Stimulated activated CD4-positive, alpha-beta T cell treated with anti-CD3 and anti-CD28 coated beads, Interleukin-4, amount 100 ng/mL, for 48 hours (primary cell): ENCODE measurements at places on chromosomes 5 and 9.

DNA sequence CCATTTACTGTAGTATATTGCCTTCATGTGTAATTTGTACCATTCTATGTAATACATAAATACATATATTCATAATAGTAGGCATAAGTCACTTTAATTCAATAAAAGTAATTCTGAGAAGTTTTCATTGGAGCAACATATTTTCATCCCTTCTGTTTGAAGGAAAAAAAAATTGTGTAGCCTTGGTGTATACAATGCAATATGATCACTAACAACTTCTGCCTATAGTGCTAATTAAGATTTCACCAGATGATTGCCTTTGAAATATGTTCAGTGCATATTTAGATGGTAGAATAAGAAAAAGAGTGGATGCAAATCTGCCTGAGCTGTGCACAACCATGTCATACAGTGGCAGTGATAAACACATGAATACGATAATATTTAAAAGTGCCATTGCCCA, 996.8 kb downstream of the EFNA5 start:
- no peak for DNase-seq

DNA sequence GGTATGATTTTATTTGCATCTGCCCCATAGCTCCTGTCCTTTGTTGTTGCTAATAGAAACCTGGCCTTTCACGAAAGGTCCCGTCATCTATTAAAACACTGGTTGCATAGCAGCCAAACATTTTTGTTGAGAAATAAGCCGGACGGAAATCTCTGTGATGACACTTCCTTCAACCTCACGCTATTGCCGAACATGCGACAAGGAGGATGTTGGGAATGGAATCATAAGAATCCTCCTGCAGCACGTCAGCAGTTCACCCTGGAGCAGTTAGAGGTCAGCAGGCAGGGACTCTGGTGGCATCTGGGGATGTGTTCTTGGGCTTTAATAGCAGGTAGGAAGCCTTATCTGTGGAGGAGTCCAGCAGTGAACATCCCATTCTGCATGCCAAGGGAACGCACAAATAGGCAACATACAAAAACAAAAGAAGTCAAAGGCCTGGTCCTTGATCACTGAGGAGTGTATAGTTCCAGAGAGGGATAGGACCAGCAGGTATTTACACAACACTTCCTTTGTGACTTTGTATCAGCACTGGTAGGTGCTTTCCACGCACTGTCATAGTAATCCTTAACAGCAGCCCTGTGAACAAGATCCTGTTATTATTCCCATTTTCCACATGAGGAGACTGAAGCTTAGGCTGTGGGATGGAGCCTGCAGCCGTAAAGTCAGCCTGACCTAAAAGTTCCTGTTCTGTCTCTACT, 33.4 kb downstream of the ARHGAP26 start:
- DNase-seq = no peak

DNA sequence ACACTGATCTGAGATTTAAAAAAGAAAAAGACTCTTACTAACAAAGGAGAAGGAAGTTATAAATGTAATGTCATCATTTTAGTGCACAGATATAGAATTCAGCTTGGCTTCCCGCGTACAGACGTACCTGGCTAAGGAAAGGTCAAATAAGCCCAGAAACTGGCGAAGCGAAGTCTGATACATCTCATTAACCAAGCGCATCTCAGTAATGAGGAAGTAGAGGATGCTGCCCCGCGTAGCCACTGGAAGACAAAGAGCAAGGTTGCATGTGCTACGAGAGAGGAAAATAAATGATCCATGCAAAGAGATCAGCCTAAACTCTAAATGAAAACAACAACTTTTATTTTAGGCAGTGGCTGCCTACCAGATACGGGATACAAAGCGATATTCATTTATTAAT, 208.8 kb downstream of the DNAH5 start:
- no peak for DNase-seq

GRCh38 chr5:891117-891836, 1.3 kb downstream of the BRD9 start:
- DNase-seq = no peak

- no peak for DNase-seq
Measured at GRCh38 chr5:79886925-79887655, 104.0 kb downstream of the MTX3 start.

- no peak for DNase-seq
Measured at GRCh38 chr9:75544815-75545214, 345.7 kb upstream of the PCSK5 start.

- DNase-seq = no peak
Measured at GRCh38 chr5:86862093-86862492, 244.4 kb downstream of the COX7C start.

- no peak for DNase-seq
Measured at GRCh38 chr9:113886466-113886865, 10.4 kb downstream of the ZNF618 start.

GRCh38 chr9:126791406-126792230, 13.2 kb upstream of the ZBTB43 start:
- no peak for DNase-seq

DNA sequence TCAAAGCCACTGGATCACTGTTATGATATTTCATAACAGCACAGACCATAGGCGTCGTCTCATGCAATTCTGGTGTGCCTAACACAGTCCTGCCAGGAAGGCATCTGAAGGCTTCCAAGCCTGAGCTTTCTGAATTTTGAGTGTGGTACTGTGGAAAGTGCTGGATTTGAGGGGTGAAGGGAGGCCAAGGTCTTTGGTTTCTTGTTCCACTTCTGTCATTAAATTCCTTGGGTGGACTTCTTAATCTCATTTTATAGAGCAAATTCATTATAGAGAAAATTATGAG, 441.3 kb upstream of the PIK3R1 start:
- no peak for DNase-seq

- no peak for DNase-seq
Measured at GRCh38 chr5:132296412-132297016, 2.3 kb downstream of the SLC22A4 start.

- DNase-seq = no peak
Measured at GRCh38 chr5:149410721-149411432, 31.8 kb upstream of the IL17B start.

DNA sequence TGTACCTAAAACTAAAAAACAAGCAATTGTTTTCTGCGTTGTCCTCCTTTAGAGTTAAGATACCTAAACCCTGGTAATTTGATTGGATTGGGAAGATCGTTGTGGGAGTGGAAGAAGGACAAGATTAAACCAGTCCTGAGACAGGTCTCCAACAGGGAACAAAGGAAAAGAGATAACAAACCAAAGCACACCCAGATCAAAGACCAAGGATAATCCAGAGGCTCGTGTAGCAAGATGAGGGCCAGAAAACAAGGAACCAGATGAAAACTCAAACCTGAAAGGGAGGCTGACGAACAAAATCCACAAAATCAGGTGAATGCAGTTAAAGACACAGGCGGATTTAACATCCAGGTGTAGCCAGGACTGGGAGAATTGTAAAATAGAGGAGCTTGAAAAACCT, 618.1 kb downstream of the SLCO4C1 start:
- DNase-seq = no peak

- no peak for DNase-seq
Measured at GRCh38 chr5:77791926-77792325, 15.8 kb upstream of the TBCA start.

DNA sequence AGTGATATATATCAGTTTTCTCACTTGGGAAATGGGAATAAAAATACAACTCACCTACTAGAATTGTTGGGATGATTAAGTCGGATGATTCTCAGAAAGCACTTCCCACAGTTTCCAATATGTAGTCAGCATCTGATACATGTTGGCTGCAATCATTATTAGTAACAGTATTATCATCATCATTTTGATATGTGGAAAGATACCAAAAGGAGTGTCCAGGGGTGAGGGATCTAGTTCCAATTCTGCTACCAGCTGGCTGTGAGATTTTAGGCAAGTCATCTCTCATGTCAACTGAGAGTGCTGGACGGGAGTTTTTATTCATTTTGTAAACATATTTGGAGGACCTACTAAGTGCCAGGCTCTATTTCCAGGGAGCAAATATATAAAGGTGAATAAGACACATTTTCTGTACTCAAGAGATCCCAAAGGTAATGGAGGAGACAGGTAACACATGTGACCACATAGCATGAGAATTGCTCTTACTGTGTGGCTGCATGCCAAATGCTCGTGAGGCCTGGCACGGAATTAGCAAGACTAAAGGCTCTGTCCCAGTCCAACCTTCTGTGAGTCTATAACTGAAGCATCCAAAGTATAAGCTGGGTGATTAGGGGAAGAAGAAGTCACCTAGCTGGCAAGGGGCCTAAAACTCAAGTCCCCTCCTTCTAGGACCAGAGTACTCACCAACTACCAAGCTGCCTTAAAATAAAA, 83.0 kb downstream of the GRIA1 start:
- DNase-seq = no peak

DNA sequence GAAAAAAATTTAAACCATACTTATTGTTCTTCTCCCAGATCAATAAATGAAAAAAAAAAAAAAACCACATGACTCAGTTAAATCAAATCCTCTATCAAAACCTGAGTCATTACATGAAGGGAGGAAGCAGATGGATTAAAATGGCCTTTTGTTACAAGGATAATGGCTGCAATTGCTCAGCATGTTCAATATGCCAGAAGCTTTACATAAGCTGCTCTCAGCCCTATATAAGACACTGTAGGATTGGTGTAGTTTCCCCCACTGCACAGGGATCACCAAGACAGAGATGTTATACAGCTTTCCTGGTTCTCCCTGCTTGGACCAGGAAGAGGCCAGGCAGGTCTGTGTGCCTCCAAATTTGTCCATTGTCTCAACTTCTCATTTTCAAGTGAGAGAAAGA, 101.6 kb upstream of the MAP1B start:
- DNase-seq = no peak

GRCh38 chr5:129199308-129199707, 104.8 kb downstream of the ISOC1 start:
- no peak for DNase-seq

- no peak for DNase-seq
Measured at GRCh38 chr9:18045326-18045725, 428.6 kb upstream of the ADAMTSL1 start.

DNA sequence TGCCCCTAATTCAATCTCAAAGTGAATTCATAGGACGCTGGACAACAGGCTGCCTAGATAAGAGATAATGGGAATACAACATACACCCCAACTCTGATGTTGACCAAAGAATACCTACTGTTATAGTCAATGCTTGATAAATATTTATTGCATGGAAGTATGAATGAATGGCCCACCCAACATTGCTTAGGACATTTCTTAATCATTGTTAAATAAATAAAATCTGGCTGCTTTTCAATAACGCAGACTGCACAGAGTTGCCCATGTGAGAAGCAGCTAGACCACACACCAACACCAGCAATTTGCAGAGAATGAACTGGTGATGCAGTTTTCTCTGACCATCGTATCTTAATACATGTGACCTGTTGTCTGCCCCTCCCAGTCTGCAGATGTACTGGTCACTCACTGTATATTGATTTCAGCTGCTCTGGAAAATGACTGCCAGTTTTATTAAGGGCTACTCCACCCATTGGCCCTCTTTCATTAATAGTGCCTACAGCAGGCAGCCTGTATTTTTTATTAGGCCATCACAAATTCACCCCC, 236.2 kb upstream of the WWC1 start:
- no peak for DNase-seq

DNA sequence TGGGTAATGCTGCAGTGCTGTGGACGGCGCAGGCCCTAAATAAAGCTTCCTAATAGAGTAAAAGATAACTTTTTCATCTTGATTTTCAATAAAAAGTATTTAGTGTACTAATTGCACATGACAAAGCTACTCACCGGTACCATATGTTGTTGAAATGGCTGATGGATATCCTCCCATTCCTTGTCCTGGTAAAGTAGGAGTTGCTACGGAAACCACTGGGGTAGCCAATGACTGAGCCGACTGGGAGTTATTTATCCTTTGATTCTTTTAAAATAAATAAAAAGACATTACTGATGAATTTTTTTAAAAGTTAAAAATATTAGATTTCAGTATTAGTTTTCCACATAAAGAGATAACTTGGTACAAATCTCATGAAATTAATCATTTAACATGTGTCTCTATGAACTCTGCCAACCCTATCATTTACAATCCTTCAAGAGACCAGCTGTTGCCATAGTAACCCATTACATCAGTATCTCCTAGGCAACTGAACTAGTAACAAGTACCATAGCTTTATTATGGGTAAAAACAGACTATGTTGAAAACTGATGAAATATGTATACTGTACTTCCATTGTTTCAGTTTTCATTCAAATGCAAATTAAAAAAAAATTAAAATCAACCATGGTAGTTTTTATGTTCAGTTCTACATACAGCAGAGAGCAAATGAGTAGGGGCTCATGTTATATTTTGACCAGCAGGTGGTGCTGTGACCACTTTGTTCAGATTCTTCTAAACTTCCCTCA, 153.7 kb downstream of the MEF2C start:
- peak; percentile 18 for DNase-seq

- no peak for DNase-seq
Measured at GRCh38 chr5:307794-308579, 13.5 kb upstream of the AHRR start.

DNA sequence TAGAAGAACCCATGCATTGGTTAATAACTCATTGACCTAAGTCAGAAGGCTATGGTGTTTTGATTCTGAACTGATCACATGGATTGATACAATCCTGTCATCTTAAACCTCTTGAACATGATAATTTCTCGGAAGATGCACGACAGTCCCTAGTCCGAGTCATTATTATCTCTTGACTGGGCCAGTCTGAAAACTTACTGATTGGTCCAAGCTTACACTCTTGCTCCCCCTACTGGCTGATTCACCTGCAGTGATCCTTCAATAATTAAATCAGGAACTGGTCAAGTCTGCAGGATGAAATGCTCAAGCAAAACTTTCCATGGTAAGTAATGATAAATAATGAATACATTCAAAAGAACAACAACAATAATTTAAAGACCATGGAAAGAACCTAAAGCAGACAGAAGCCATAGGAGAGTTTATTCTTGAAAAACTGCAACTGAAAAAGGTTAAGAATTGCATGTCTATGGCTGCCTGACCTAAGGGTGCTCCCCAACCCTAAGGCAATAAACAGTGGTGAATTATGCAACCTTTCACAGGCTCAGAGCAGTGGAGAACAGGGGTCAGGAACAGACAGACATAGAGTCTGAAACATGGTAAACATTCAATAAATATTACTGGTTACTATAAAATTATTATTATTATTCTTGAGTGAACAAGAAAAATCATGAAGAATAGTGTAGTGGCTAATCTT, 79.3 kb downstream of the BRINP1 start:
- DNase-seq = no peak

- DNase-seq = no peak
Measured at GRCh38 chr5:139147483-139148087, 50.6 kb downstream of the SIL1 start.

DNA sequence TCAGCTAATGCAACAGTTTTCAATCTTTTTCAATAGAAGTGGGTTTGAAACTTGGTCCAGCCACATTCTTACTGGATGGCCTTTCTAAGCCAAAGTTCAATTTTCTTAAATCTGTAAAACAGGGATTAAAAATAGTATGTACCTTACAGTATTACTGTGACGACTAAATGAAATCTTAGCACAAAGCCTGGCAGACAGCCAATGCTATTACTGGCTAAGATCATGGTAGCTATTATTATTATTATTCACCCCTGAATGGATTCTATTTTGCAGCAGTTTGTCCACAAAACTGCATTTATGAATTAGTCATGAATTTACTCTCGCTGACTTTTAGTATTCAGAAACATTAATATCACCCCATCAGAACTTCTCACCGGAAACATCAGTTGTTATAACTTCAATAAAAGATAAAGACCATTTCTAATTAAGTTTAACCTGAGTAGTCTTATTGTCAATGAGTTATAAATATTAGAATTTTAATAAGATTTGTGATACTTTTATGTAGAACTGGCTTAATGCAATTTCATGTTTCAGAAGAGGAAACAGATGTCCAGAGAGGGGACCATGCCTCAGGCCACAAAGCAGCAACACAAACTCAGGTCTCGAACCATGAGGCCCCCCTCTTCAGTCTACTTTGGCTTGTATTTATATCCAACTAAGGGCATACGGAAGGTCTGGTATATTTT, 468.2 kb downstream of the ARHGEF28 start:
- no peak for DNase-seq
